ENCODE measurements at places on chromosomes 2 and 18. TPM values are rescaled to one million over a fixed set of nuclear protein-coding genes. Genes with fewer than 3 reads are reported as not detected.

The CD8B2 gene
- not detected for total RNA-seq

DNA sequence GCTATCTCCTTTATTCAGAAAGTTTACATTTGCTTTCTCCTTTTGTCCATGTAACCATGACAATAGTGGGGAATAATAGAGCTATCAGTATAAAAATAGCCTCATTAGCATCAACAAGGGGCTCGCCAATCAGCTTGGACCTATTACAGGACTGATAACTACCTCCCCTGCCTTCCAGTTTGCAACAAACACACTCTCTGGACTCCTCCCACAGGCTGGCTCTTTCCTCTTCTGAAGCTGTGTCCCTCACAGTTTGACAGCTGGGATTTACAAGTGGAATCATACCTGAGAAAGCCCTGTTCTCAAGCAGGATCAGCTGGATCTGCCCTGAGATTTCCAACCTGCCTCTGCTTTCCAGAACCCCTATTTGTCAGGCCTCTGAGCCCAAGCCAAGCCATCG is 162.5 kb downstream of the GRB14 start:
- no peak for DNase-seq

The ASB18 gene
- not detected for total RNA-seq

The GREB1 gene
- 488 TPM for total RNA-seq

GRCh38 chr18:12324991-12325725 is 17.1 kb downstream of the TUBB6 start:
- no peak for DNase-seq

The ASIC4 gene
- 0.24 TPM for total RNA-seq

- no peak for DNase-seq
Measured at GRCh38 chr18:26487437-26487836, 60.9 kb downstream of the KCTD1 start.

The EPB41L5 gene
- total RNA-seq, result 24.6 TPM

- DNase-seq, result no peak
Measured at GRCh38 chr2:5940596-5941535, 248.7 kb downstream of the SOX11 start.

GRCh38 chr18:61852496-61852895 is 40.3 kb downstream of the RNF152 start:
- DNase-seq, result no peak

DNA sequence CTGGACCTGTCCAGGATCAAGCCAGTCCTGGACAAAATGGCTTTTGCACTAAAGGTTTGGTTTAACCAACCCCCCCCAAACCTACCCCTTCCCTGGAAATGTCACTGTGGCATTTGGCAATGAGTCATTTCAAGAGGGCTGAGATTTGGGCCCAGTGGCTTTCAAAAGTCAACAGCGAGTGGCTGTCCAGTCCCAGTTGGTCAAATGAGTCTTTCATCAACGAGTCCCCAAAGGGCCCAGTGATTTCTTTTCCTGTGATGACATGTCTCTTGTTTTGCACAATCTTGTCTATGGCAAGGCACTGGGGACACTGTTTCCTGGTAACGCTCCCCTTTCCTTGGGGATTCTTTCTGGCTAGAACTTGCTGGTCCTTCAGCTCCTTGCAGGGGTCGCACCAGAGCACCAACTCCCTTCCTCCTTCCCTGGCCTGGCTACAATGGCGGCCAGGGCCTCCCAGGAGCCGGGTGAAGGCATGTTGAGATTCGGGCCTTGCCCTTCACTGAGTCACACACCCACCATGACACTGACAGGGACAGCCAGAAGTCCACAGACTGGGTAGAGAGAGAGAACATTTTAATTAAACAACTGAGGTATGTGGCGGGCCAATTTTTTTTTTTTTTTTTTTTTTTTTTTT is 87.2 kb downstream of the SMAD7 start:
- no peak for DNase-seq

DNA sequence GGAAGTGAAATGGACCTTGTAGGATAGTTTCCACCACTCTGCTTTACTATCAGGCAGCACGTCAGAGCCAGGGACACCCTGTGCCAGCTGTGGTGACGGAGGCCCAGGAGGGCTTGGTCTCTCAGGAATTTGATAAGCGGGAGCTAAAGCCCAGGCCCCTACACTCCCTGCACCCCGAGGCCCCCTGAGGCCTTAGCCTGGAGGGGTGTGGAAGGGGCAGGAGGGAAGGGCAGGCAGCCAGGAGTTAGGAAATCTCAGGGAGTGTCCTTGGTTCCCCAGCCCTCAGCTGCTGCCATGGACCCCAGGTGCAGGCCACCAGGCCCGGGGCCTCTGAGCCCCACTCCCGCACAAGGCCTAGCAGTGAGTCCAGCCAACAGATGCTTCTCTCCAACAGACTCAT is 38.2 kb downstream of the PDIA6 start:
- DNase-seq, result no peak

- no peak for DNase-seq
Measured at GRCh38 chr2:27152796-27153464, 4.1 kb downstream of the TCF23 start.

The EPC2 gene
- total RNA-seq, result 45.8 TPM

The RTP5 gene
- 0.10 TPM for total RNA-seq

The FTCDNL1 gene
- total RNA-seq, result 3.1 TPM

GRCh38 chr2:42696987-42697386 is 66.9 kb downstream of the OXER1 start:
- no peak for DNase-seq
